ENCODE measurements at places on chromosomes 2 and 18. TPM values are rescaled to one million over a fixed set of nuclear protein-coding genes. Genes with fewer than 3 reads are reported as not detected.
A peak's percentile ranks its signal among the peaks of the same experiment; 100 is the strongest.

- no peak for DNase-seq
Observed at GRCh38 chr18:54675076-54675475, 84.0 kb downstream of the DYNAP start.

DNA sequence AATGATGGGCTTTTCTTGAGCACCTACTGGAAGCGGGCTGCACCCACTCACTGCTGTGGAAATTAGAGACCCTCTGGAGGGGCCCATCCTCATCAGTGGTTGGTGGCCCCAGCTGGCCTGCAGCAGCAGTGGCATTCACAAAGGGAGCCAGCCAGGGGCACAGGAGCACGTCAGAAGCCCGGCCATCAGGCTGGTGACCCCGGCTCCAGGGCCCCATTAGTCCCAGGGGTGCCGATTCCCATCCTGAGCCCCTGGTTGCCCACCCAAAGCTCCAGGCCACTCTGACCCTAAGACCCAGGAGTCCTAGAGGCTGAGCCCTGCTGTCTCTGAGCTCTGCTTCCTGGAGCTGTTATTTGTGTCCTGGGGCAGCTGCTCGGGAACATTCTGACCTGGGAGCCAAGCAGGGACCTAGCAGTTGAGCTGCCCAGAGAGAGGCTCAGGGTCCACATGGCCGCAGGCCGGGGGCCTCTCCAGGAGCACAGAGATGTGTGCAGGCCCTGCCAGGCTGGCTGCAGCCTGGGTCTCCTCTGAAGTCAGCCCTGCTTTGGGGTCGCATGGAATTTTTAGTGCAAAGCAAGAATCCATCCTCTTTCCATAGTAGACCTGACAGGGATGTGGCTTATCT, 207.2 kb downstream of the KLHL29 start:
- DNase-seq = no peak

GRCh38 chr2:227846831-227847230, 24.6 kb upstream of the DAW1 start:
- DNase-seq = no peak

DNA sequence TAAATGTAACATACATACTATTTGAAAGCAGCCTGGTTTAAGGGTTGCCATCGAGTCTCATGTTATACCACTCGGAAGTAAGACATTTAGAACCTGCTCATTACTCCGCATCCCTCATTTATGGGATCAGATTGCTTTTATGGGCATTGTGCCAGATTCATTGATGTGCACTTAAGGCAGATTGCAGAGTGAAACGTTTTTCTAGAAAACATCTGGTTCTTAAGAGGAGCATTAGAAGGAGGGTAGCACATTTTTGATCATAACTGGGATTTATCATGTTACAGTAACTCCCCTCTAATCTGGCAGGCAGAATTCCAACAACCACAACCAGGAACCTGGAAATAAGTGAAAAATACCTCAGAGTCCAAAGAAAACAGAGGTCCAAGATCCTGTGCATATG, 74.2 kb upstream of the GALNT3 start:
- DNase-seq = no peak

GRCh38 chr2:3200420-3200939, 177.1 kb downstream of the EIPR1 start:
- no peak for DNase-seq

GRCh38 chr2:15047184-15047583, 414.7 kb downstream of the LRATD1 start:
- no peak for DNase-seq

- no peak for DNase-seq
Observed at GRCh38 chr2:205401511-205401910, 280.8 kb upstream of the NRP2 start.

- DNase-seq = peak; percentile 38
Observed at GRCh38 chr2:218959761-218960308, 369 bp downstream of the CDK5R2 start.

- no peak for DNase-seq
Observed at GRCh38 chr18:23870676-23871380, 143.7 kb upstream of the TTC39C start.

- no peak for DNase-seq
Observed at GRCh38 chr18:69838620-69839411, 108.9 kb downstream of the CD226 start.

The OXER1 gene
- total RNA-seq = 0.21 TPM

The SERPINE2 gene
- 8.2 TPM for total RNA-seq

The DNAJC5G gene
- total RNA-seq = not detected

The CROCC2 gene
- total RNA-seq = not detected

The CFAP221 gene
- total RNA-seq = not detected

The CNDP1 gene
- total RNA-seq = not detected
